Body of pancreas (tissue), 4 donors: ENCODE measurements at places on chromosomes 16 and 17. TPM values are rescaled to one million over a fixed set of nuclear protein-coding genes. Genes with fewer than 3 reads are reported as not detected.

FBXO39 gene
- not detected for total RNA-seq

- DNase-seq, result no peak
- H3K27ac ChIP-seq, result no peak overlapping the region
- no peaks in the 10 kb centered on the region for H3K4me1 ChIP-seq
- no peak overlapping the region for H3K4me3 ChIP-seq
These were observed 17.6 kb downstream of the HS3ST3A1 start for GRCh38 chr17:13583996-13584700.

DNA sequence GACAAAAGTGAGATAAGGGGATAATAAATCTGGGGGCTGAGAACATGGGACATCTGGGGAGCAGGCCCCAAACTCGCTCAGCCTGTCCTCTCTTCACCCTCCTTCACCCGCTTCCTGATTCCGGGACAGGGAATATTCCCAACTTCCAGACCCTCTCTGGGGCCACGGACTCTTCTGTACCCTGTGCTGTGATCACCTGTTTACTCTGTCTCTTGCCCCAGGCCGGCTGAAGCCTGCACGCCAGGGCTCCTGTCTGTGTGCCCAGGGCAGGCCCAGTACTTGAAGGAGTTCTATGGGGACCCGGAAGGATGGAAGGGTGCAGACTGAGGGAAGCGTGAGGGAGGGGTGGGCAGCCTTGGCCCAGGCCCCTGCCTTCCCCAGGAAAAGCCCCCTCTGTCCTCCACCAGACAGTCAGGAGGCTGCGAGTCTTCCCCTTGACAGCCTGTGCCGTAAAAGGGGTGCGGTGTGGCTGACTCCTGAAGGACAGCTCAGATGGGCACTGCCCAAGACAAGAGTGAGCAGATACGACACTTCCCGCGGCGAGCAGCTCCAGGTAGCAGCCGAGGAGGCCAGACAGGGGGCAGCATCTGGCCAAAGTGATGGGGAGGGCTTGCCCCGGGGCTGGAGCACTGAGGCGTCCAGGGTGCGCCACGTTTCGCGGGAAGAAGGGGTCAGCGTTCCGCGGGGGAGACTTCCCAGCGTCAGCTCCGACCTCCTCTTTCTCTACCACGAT lies 1.0 kb upstream of the CCNF start:
- H3K27me3 ChIP-seq, result no peaks in the 10 kb centered on the region
- no peaks in the 10 kb centered on the region for H3K36me3 ChIP-seq
- peak; percentile 44 for DNase-seq
- H3K4me1 ChIP-seq, result peaks cover 18% of the 10 kb centered on the region
- peak overlapping the region; percentile 33 for H3K27ac ChIP-seq
- H3K4me3 ChIP-seq, result peak overlapping the region; percentile 13

RHBDF1 gene
- total RNA-seq, result 27.7 TPM

DNA sequence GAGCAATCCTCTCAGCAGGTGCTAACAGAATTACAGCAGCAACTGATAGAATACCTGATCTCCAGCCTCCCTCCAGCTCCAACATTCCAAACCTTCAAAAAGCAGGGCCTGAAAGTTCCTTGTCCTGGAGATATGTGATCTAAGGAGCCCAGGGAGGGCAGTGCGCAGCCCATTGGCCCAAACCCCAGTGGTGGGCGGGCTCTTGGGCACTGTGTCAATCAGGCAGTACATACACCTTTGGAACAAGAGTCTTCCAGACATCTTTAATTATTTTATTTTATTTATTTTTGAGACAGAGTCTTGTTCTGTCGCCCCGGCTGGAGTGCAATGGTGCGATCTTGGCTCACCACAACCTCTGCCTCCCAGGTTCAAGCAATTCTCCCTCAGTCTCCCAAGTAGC lies 24.2 kb downstream of the SLC12A3 start:
- H3K27me3 ChIP-seq, result no peaks in the 10 kb centered on the region
- DNase-seq, result peak; percentile 36
- no peak overlapping the region for H3K4me3 ChIP-seq

DNA sequence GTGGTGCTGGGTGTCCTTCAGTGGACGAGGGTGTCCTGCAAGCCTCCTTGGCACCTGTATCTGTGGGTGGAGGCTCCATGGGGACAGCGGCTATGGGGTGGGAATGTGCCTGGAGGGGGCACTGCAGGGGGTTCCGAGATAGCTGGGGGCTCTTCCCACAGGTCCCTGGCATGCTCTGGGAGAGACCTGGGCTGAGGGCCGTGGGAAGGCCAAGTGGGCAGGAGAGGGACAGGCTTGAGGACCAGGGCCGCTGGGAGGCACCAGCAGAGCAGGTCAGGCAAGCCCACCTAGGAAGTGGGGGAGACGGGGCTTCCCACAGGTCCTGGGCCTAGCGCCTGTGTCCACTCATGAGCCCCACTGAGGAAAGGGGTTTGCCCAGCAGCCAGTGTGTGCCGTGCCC lies 9.7 kb downstream of the LRRC75A start:
- H3K27ac ChIP-seq, result no peak overlapping the region
- DNase-seq, result no peak
- no peaks in the 10 kb centered on the region for H3K36me3 ChIP-seq
- no peaks in the 10 kb centered on the region for H3K27me3 ChIP-seq

GRCh38 chr16:59324462-59324861 lies 590.3 kb upstream of the GOT2 start:
- no peak for DNase-seq
- no peak overlapping the region for H3K4me3 ChIP-seq
- no peaks in the 10 kb centered on the region for H3K27me3 ChIP-seq
- no peak overlapping the region for H3K27ac ChIP-seq
- H3K36me3 ChIP-seq, result no peaks in the 10 kb centered on the region
